ENCODE measurements at places on chromosomes 12 and 14.

DNA sequence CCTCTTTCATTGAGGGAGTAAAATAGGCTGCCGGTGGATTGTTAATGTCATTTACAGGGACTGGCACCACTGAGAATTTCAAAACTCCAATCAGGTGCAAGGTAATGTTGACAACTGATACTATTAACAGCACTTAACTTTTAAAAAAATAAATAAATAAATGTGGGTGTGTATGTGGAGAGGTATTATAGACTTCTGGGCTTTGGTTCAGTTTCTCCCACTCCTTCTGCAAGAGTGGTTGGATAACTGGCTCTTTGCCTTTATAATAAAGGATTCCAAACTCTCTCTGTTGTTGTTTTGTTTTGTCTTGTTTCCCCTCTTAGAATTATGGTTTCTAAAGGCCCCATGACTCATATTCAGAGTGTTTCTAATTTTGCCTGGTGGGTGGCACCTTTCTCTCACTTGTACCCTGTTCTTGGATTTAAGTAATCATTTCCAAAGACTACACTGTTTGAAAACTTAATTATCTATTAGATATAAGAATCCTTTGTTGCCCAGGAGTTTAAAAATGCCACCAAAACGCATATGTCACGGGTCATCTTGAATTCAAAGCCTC is 151.6 kb upstream of the ARID2 start:
- no peak for DNase-seq

DNA sequence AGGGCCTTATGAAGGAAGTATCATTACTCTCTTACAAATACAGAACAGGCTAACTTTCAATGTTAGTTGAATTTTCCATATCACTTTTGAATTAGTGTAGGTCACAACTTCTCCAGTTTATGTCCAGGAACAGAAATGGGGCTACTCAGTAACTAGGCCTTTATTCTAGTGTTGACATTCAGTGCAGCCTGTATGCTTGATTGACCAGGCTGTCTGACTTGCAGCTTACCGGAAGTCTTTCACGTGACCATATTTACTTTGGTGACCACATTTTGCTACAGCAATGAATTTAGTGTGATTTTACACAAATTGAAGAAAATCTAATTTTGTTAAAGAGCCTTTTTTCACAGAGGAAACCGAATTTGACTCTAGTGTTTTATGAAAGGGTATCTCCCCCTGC is 12.4 kb downstream of the MTERF2 start:
- no peak for DNase-seq

GRCh38 chr12:97164936-97165335 is 257.9 kb downstream of the NEDD1 start:
- DNase-seq: no peak

DNA sequence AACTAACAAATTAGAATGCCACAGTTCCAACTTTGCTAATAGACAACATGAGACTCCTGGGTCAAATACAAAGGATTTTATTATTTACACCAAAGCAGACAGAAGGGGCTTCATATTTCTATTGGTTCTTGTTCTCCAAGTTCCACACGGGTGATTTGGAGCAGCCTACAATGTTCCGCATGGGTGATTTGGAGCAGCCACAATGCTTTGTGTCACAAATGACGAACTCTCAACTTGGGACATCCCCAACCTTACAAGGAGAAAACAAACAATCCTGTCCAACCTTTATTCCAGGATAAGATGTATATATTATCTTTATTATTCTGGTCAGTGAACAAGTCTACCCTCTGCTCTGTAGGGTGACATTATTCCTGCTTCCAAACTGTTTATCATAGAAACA is 694.3 kb upstream of the MGAT4C start:
- no peak for DNase-seq

DNA sequence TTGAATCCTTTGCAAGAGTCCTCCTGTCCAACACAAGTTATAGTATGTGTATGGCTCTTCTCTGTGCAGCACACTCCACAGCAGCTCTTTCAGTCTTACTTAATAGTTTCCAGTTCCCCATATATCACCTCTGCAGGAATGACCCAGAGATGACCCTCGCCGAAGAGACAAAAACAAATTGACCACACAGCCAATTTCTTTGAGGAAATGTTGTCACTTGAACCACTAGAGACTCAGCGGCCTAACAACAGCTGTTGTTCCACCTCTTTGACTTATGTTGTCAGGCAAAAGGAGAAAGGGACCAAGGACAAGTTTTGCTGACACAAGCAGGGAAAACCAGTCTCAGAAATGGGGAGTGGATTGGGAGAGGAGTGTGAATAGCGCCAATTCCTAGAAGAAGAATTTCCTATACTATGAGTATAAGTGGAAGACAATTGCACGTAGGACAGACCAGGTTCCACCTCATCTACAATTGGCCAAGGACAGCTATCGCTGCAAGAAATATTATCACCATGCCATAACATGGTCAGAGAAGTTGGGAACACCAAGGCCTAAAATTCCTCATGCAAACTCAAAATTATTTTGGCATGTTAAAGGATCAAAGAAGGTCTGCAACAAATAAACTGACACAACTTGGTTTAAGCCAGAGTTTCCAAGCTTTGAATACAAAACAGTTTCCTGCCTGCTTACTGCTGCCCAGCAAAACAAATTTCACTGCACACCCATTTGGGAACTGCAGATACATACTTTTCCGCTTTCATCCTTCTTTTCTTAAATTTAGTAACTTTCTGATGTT is 41.7 kb upstream of the ITPR2 start:
- no peak for DNase-seq

DNA sequence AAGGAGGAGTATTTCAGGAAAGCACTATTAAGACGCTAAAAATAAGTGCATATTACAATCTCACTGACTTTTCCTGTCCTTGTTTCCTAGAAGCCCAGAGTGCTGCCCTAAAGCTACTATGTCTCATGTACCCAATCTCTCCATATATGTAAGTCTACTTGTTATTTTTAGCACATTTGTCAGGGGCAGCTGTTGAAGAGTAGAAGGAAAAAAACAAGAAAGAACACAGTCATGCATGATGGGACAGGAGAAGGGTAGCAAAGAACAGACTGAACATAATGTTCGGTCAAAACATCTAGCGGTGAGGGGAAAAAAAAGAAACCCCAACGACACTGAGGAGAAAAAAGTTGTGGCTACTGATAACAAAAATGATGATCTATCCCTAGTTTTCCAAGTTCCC is 14.3 kb downstream of the YBX3 start:
- DNase-seq: no peak

DNA sequence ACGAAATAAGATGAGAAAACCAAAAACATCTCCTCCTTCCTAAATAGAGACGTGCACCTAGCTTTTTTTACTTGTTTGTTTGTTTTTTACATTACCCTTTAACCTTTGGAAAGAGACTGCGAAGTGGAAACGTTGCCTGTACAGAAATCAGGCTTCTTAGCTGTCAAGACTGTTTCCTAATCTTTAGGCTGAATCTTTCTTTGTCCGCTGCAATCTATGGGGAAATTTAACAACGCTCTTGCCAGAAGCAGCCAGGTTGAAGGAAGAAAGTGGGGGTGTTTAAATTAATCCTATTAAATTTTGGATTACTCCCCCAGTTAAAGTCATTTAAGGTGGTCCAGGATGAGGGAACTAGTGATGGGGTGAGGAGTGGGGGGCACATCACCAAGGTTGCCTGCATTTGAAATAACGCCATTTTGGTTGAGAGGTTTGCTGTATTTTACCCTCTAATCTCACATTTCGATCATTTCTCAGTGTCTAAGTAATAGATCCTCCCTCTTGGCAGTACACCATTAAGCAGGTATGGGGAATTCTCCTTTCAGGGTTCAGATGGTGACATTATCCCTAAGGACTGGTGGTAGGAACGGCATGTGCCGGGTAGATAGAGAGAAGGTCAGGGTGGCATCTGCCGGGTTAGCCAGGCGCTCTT is 2.6 kb downstream of the FLRT2 start:
- no peak for DNase-seq

DNA sequence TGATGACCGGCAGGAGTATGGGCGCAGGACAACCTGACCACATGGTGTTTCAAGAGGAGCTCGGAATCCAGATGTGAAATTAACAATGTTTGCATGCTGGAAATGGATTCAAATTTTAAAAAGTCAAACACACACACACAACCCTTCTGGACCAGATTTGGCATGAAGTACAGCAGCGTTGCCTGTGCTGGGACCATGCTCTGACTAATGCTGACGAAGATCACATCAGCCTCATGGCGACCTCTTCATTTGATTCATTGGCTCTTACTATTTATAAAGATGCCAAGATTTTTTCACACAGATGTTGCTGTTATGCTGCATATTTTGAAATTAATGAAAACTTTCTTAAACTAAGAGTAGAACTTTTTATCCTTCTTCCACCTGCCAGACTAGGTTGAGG is 926.6 kb upstream of the TMEM132C start:
- DNase-seq: no peak

DNA sequence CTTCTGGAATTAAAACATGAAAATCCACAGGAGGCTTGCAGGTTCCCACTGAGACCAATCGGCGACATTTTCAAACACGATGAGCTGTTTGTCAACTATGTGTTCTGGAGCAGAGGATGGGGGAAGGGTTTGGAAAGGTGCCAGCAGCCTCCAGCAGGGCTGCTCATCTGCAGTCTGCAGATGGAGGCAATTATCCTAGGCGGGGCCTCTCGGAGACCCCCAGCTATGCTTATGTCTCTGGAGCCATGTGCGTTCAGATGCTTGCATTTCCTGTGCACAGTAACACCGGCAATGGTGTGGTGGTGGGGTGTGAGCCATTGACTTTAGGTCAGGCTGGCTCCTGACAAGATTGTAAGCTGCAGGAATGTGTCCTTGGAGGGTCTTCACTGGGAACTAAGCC is 51.7 kb downstream of the RPH3A start:
- no peak for DNase-seq

DNA sequence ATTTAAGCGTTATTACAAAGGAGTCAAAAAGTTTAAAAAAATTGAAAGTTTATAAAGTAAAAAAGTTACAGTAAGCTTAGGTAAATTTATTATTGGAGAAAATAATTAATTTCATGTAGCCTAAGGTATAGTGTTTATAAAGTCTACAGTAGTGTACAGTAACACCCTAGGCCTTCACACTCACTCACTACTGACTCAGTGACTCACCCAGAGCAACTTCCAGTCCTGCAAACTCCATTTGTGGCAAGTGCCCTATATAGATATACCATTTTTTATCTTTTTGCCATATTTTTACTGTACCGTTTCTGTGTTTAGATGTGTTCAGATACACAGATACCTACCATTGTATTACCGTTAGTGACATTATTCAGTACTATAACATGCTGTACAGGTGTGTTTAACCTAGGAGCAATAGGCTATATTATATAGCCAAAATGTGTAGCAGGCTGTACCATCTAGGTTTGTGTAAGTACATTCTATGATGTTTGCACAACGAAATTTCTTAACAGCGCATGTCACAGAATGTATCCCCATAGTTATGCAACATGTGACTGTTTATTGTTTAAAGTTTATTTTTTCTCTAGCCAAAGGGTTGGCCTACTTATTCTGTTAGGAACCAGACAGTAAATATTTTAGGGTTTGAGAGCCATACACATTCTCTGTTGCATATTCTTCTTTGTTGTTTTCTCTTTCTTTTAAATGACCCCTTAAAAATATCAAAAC is 155.5 kb downstream of the PCNX1 start:
- DNase-seq: no peak

GRCh38 chr12:47986291-47986660 is 18.0 kb downstream of the COL2A1 start:
- no peak for DNase-seq

DNA sequence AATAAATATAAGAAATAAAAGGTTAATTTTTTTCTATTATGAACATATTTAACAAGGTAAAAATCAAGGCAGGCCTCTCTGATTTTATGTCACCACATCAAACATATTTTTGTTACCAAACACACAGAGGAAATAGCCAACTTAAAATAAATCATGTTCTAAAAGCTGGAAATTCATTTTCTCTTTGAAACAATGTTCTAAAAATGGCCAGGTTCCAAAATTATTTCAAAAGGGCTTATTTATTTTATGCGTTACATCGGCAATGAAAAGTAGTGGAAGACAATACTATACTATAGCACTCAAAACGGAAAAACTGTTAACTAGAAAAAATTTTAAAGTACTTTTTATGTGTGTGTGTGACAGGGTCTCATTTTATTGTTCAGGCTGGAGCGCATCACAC is 24.0 kb upstream of the RASSF8 start:
- DNase-seq: no peak

DNA sequence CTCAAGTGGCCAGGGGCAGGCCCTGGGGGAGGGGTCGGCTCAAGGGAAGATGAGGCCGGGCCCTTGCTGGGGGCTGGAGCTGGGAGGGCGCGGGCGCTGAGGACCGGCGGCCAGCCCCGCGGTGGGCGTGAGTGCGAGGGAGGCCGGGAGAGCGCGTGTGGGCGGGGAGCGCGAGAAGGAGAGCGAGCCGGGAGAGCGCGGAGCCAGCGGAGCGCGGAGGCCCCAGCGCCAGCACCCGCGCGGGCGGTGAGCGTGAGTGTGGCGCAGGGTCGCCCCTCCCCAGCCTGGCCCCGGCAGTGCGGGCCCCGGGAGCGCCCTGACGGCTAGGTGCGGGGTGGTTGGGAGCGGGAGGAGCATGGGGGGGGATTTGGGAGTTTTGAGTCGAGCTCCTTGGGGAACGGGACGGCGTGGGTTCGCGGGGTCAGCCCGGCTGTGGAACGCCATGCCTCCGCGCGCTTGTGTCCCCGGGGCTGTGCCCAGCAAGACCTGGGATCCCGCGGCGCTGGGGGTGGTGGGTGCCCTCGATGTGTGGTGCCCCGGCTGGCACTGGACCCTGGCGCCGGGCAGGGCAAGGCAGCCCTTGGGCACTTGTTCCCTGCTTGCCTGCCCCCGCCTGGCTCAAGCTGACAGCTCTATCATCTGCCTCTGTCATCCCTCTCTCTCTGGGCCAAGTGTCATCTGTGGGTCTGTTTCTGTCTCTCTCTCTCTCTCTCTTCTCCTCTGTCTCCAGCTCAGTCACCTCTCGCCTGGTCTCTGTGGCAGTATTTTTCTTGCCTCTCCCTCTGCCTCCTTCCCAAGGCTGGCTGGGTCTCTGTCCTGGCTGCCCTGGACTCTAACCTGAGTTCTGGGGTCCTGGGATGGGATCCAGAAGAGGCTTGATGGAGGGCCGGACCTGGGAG is at the start of gene LBHD2:
LBHD2 (plus strand) TSS at position 190 of the 899 bp plus-strand sequence. CDS start 1,803 bp downstream, outside the sequence.
- DNase-seq: no peak

DNA sequence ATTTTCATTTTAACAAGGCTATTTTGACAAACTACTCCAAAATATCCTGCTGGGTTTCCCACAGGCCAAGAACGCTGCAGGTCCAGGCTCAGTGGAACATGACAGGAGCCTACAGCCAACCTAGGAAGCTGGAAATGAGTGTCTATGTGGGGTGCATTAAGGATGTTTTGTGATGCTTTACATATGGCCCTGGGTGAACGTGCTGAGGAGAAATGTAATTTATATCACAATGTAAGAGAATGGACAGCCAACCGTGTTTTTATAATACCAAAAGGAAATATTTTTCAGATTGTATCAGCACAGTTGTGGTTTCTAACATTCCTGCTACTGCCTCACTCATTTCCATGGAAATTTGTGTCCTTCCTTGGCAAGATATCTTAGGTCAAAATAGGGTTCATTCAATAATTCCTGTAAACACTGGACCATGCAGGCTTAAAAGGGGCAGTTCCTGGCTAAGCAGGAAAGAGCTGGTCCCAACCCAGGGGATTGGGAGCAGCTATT is 51.5 kb downstream of the ST8SIA1 start:
- DNase-seq: no peak

GRCh38 chr12:128008341-128008740 is 258.6 kb upstream of the TMEM132C start:
- no peak for DNase-seq

- DNase-seq: no peak
These were observed 1.9 kb downstream of the SRGAP1 start for GRCh38 chr12:63846238-63846967.
